ENCODE measurements at places on chromosomes 12 and 14.

DNA sequence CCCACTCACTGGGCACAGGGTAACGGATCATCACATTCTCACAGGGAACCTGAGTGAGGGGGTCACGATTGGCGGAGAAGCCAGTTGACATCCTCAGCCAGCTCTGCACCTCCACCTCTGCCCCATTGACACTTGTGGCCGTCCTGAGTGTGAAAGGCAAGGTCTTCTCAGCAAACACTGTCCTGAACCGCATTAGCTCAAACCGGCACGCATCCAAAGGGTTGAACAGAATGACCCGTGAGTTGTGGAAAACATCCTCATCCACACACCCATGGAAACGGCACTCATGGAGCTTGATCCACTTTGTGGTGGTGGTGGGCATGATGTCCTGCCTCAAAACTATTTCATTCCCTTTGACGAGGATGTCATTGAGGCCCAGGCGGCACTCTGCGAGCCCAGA lies 56.3 kb upstream of the GTF2A1 start:
- DNase-seq = no peak

- peak; percentile 63 for DNase-seq
These were observed 635 bp downstream of the LTA4H start for GRCh38 chr12:96034621-96035282.

DNA sequence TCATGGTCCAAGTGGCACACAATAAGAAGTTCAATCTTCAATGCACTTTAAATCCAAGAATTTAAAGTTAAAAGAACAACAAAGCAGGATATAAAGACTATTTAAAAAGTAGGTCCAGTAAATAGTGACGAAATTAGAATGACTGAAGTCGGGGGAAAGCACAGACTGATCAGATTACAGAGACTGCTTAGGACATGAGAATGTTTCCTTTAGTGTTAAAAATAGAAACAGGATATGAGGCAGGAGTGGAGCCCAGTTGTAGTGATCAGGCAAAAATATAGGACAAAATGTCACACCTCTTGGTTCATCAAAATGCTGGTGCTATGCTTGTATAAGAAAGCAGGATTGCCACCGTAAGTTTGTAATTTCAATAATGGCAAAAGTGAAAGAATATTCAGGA lies 52.2 kb upstream of the CD163 start:
- no peak for DNase-seq

DNA sequence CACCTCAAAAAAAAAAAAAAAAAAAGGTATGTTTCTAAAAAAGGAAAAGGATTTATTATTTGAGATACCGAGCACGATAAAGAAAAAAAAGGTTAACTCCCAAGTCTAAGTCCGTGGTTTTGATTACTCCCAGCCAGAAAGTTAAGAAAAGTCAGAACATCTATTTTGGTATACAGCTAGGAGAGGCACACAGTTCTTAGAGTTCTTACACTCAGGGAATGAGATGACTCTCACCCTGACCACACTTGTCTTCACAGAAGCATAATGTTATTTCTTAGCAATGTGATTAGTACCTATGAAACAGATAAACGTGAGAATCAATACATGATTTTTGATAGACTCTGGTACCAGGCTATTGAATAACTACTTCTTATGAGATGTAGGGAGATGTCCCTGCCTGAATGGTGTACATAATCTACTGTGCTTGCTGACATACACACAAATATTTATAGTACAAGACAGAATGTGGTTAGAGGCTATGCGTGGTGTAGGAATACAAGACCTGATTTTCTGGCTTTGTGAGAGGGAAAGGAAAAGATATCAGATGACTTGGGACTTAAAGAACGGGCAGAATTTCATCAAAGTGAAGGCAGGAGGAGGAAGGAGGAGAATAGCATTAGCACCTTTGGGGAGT lies 31.6 kb downstream of the LIMA1 start:
- DNase-seq = no peak

GRCh38 chr14:89641495-89642175 lies 224.6 kb upstream of the FOXN3 start:
- no peak for DNase-seq

DNA sequence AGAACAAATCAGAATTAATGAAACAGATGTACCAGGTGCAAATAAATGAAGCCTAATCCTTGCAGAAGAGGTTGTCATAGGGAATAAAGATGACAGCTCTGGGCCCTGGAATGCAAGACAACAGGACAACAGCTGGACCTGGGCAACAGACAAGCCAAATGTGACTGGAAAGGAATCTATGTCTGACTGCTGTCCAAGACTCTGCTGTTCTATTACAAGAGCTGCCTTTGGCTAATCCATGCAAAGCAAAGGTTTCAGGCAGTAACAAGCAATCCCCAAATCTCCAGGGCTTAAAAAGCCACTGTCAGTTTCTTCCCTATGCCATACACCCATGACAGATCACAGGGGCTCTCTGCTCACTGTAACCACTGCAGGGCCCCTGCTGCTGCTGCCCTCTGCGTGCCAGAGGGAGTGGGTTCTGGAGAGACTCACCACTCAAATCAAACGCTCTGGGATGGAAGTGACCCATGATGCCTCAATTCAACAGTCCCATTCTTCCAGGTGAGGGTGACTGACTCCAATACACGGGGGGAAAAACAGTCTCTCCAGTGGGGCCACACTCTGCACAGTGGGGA lies 218.9 kb upstream of the SFSWAP start:
- DNase-seq = no peak

GRCh38 chr12:14841761-14842160 lies 1.6 kb downstream of the ART4 start:
- DNase-seq = peak; percentile 67

- DNase-seq = no peak
These were observed 124.8 kb upstream of the NOS1 start for GRCh38 chr12:117485984-117486839.

DNA sequence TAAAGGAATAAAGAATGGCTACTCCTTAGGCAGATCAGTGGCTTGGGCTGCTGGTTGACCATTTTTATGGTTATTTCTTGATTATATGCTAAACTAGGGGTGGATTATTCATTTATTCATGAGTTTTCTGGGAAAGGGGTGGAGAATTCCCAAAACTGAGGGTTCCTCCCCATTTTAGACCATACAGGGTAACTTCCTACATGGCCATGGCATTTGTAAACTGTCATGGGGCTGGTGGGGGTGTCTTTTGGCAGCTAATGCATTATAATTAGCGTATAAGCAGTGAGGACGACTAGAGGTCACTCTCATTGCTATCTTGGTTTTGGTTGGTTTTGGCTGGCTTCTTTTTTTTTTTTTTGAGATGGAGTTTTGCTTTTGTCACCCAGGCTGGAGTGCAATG lies 25.6 kb upstream of the JPH4 start:
- DNase-seq = no peak

- peak; percentile 94 for DNase-seq
These were observed 30.4 kb upstream of the PLEKHG6 start for GRCh38 chr12:6280053-6280469.

- DNase-seq = no peak
These were observed 6.5 kb downstream of the CEBPE start for GRCh38 chr14:23112359-23113178.

DNA sequence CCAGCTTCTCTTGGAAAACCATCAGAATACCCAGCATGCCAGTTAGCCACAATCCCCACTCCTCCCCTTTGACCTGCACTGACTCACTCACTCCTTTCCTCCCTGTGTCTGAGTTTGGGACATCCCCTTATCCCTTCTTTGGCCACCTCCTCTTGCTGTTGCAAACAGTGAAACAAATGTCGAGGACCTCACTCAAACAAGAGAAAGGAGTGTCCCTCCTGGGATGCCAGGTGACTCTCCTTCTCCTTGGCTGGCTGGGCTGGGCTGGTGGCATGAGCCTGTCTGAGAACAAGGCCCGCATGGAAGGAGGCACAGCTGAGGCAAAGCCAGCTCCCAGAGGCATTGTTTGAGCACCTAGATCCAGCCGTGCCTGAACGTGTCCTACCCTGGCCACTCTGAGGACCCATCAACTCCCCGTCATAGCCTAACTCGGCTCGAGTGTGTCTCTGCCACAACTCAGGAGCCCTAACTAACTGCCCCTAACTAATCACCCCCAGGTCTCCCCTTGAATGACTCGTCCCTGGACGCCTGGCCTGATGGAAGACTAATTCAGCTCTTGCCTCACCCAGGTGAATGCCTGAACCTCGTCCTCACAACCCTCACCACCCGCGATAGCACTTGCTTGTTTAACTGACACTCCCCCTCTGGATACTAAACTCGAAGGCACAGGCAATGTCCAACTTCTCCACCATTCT lies 43.0 kb downstream of the NCOR2 start:
- DNase-seq = peak; percentile 48

DNA sequence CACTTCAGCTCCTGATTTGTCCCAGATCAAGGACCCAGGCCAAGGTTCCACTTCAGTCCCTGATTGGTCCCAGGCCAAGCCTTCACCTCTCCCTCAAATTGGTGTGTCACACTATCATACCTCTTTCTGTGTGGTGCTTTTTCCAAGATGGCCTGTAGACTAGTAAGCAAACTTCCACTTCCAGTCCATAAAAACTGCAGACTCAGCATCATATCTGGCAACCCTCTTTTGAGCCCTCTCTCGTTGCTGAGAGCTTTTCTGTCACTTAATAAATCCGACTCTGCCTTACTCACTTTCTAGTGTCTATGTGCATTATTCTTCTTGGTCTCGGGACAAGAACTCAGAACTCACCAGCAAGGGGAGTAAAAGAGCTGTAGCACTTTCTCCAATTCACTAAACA lies 1395.1 kb downstream of the LRFN5 start:
- DNase-seq = no peak

- peak; percentile 77 for DNase-seq
These were observed 21.3 kb downstream of the TBX3 start for GRCh38 chr12:114662512-114663177.

- DNase-seq = no peak
These were observed 31.9 kb downstream of the FOS start for GRCh38 chr14:75310295-75311111.

- DNase-seq = no peak
These were observed 21.3 kb downstream of the TSPAN9 start for GRCh38 chr12:3098436-3098835.

DNA sequence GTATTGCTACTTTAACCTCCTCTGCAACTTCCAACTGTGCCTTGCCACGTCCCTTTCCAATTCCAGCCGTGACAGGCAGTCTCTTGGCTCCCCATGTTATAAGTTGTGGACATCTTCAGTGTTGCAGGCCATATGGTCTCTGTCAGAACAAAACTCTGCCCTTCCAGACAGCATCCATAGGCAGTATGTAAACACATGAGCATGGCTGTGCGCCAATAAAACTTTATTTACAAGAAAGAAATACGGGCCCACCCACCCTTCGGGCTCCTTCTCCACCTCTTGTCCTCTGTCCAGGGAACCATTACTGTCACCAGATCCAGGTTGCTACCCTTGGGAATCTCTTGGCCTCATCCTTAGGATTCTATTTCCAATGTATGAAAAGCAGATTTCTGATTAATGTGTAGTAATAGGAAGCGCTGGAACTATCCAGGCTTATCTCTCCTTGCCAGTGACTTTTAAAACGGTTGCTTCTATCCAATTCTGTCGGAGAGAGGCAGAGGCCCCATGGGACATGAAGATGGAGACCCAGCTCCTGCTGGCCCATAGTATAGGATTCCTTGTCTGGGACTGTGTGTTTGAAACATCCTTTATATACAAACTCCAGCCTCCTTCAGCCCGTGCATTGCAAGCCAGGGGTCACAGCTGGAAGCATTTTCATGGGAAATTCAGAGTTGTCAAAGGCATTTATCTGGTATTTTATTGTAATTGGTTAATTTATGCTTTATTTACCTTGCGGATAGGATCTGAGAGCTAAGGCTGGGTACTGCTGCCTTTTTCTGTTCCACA lies 114.4 kb downstream of the ZNF664 start:
- DNase-seq = no peak

DNA sequence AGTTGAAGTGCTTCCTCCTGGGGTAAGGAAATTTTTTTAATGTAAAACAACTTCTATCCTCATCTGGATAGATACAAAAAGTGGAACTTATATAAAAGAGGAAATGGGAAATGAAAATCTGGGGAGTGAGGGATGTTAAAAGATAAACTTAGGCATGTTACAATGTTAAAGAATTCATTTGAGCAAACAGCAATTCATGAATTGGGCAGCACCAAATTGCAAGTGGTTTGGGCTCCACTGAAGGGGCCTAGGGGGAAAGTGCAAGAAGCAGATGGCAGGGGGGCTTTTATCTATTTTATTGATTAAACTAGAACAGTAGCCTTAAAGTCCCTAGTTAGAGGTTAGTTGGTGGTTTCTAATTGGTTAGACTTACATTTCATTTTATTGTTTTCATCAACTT lies 118.1 kb upstream of the NAP1L1 start:
- DNase-seq = no peak

- no peak for DNase-seq
These were observed 12.5 kb upstream of the INF2 start for GRCh38 chr14:104676694-104677511.

GRCh38 chr14:104140213-104140462 lies 1.8 kb downstream of the KIF26A start:
- no peak for DNase-seq

DNA sequence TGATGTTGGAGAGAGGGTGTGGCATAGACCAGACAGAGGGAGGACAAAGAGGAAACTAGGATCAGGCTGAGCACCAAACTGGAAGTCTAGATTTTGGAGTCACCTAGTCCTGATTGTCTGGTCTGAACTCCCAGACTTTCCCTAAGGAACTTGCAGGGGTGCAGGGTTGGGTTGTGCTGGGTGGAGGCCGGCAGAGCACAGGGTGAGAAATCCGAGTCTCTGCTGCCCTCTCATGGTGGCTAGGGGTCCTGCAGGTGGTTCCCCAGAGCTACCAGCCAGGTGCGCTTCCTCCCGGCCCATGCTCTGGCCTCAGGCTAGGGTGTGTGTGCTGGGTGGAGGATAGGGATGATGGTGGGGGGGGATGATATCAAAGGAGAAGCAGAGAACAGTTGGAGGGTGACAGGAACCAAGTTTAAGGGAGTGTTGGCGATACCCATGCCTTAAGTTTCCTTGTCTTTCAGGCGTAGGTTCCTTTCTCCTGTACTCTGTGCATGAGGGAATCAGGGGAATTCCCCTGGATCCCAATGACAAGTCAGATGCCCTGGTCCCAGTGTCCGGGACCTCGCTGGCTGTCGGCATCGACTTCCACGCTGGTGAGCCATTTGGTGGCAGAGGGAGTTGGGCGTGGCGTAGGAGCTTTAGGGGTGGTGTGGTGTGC lies 33.5 kb upstream of the NXPH4 start:
- peak; percentile 78 for DNase-seq

GRCh38 chr14:26448181-26448855 lies 149.5 kb downstream of the NOVA1 start:
- DNase-seq = no peak

GRCh38 chr14:51621654-51622053 lies 30.1 kb upstream of the FRMD6 start:
- DNase-seq = no peak

- DNase-seq = no peak
These were observed 171.2 kb downstream of the MYRFL start for GRCh38 chr12:69996241-69996640.

GRCh38 chr12:28949184-28949583 lies 199.9 kb upstream of the FAR2 start:
- DNase-seq = no peak

Data from ACHN (cell line).